Tibial nerve (tissue), 4 donors: ENCODE measurements at places on chromosomes 12 and 14.

- no peak for DNase-seq
These were observed 25.2 kb upstream of the DGLUCY start for GRCh38 chr14:91088585-91089235.

DNA sequence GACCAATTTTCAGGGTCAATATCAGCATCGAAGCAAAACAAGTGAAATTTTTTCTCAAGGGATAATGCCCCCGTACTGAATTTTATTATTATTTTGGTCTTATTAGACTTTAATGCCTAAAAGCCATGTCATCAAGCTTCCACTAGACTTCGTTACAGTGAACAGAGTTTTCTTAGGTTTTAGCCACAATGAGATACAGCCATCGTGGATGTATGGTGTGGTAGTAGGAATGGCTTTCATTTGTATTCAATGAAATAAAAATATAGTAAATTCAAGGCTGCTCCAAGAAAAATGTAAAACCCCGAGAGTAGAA lies 11.7 kb downstream of the TAOK3 start:
- no peak for DNase-seq

DNA sequence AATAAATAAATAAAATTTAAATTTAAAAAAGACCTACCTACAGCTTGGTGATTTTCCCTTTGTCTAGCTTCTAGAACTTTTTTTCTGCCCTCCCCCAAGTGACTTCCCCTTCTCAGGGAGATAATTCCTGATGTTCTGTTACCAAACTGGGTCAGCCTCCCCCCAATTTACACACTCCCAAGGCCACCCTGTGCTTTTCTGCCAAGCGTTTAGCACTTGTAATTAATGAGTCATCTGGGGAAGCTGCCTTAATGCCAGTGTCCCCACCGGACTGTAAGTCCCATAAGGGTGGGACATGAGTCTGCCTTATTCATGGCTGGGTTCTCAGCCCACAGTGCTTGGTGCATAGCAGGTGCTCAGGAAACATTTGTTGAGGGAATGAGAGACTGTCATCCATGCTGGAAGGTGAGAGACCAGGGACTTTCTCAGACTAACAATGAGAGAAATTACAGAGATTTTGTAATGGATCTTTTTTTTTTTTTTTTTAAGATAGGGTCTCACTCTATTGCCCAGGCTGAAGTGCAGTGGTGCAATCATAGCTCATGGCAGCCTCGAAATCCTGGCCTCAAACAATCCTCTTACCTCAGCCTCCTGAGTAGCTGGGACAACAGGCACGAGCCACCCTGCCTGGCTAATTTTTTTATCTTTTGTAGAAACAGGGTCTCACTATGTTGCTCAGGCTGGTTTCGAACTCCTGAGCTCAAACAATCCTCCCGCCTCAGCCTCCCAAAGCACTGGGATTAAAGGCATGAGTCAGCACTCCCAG lies 106.8 kb downstream of the PHETA1 start:
- DNase-seq, result no peak

GRCh38 chr12:90959538-90960139 lies 4.7 kb upstream of the CCER1 start:
- no peak for DNase-seq

DNA sequence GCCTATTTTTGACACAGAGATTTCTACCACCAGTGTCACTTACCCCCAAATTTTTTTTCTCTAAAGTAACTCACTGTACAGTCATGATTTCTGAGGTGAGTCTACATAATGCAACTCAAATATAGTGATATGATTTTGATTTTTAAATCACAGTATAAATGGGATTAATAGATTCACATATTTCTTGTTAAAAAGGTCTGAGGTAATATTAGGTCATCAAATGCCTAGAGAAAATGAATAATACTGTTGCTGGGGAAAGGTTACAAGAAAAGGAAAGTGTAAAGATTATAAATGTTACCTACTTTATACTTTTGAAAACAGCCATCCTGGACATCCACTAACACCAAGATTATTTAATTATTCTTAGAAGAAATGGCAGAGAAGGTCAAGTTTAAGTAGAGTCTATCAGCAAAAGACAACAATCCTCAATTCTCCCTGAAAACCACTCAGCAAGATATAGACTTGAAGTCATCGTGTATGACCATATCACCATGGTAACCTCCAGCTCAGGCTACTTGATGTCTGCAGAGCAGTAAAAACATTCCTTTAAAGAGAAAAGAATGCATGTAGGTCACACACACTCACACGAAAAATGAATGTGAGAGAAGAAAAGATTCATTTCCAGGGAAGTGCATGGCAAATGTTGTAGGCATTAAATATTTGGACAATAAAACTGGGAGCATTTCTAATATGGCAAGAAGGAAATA lies 58.7 kb downstream of the CCDC59 start:
- no peak for DNase-seq

- no peak for DNase-seq
These were observed 9.2 kb downstream of the MED21 start for GRCh38 chr12:27031531-27031930.
